ENCODE measurements at places on chromosomes 12 and 14.

GRCh38 chr14:103499709-103500108 lies 22.9 kb downstream of the CKB start:
- DNase-seq = no peak

DNA sequence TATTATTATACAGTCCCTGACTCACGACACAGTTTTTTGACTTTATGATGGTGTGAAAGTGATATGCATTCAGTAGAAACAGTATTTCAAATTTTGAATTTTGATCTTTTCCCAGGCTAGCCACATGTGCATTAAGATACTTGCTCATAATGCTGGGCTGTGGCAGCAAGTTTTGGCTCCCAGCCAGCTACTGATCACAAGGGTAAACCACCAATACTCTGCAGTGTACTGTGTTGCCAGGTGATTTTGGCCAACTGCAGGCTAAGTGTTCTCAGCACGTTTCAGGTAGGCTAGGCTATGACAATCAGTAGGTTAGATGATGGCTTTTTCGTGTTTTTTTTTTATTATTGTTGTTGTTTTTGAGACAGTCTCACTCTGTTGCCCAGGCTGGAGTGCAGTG lies 69.4 kb upstream of the ACTN1 start:
- DNase-seq = no peak

- DNase-seq = no peak
These were observed 284.6 kb upstream of the NPAS3 start for GRCh38 chr14:32654106-32654505.

DNA sequence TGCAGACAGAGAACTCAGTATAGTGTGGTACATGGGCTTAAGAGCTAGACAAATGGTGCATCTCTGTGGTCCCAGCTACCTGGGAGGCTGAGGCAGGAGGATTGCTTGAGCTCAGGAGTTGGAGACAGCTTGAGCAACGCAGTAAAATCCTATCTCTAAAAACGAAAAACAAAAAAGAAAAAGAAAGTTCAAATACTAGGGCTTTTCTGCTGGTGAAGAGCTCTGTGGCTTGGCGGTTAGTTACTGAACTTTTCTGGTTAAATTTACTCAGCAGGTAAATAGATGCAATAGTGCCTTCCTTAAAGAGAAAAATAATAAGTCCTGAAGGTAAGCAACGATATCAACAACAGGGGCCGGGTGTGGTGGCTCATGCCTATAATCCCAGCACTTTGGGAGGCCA lies 31.4 kb upstream of the RAP1B start:
- DNase-seq = no peak

GRCh38 chr14:92897922-92898565 lies 24.9 kb upstream of the CHGA start:
- peak; percentile 55 for DNase-seq

- no peak for DNase-seq
These were observed 394.1 kb downstream of the C12orf75 start for GRCh38 chr12:105724641-105725040.

GRCh38 chr12:116718655-116719454 lies 19.0 kb downstream of the SPRING1 start:
- no peak for DNase-seq

DNA sequence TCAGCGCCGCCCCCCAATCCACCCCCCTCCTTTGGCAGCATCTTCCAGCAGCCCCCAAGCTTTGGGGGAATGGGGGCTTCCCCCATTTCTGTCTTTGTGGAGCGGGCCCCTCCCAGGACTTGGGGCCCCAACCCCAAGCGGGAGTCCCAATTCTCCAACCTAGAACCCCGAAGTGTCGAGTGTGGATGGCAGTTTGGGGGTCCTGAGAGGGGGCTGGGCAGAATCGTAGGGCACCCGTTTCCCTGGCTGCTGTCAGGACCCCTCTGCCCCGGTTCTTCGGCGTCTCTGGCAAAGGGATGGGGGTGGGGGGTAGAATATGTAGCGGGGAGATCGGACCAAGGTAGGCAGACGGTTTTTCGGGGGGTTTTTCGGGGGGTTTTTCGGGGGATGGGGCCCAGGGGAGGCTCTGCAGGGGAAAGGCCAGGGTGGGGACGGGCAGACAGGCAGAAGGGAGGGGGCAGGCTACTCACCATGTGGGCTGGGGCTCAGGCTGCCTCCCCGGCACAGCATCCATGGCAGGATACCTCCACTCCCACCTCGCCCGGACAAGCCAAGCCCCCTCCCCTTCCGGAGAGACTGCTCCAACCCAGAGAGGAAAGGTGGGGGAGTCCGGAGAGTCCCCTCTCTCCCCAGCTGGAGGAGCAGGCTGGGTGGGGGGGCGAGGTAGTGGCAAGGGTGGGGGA lies 739 bp downstream of the JPH4 start:
- DNase-seq = no peak

- peak; percentile 46 for DNase-seq
These were observed 790 bp downstream of the NEDD1 start for GRCh38 chr12:96907671-96908422.

DNA sequence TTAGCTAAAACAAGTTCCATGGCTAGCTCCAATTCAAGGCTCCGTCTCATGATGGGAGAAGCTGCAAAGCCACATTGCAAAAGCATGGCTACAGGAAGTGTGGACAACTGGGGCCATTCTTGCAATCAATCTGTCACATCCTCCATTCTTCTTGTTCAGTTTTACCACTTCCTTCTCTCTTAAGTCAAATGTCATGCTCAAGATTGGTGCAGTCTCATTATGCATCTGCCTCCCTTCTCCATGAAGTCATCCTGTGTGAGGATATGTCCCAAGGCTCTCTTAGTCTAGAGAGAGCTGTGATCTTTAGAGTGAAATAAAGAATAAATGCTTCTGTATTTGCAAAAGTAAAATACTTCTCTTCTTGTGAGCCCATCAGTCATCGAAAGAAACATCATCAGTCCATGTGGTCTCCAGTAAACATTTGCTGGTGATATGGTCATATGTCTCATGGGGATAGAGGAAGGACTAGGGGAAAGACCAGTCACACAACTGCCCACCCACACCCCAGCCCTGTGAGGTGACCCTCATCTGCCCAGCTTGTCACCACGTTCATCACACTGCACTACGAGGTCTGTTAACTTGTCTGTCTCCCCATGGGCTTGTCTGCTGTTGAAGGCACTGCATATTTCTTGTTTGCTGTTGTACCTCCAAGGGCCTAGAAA lies 303.0 kb downstream of the NUAK1 start:
- no peak for DNase-seq

- DNase-seq = no peak
These were observed 191.0 kb downstream of the ERC1 start for GRCh38 chr12:1182069-1182468.

DNA sequence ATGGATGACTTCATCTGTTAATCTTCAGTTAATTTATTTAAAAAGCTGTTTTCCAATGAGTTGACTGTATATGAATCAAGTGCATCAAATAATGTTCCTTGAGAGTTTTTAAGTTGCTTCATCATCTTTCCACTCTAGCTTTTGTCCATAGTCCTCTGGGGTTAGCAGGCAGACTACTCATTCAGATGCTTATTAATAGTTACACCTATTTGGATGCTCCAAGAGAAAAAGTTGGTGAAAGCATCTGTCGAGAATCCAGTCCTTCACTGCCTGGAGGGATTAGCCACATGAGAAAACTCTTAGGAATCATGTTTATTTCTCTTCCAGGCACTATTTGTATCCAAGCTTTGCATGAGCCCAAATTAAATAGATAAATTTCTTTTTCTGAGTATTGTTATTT lies 70.2 kb downstream of the DACT1 start:
- DNase-seq = no peak

GRCh38 chr14:99546234-99546879 lies 57.6 kb downstream of the CCDC85C start:
- no peak for DNase-seq

DNA sequence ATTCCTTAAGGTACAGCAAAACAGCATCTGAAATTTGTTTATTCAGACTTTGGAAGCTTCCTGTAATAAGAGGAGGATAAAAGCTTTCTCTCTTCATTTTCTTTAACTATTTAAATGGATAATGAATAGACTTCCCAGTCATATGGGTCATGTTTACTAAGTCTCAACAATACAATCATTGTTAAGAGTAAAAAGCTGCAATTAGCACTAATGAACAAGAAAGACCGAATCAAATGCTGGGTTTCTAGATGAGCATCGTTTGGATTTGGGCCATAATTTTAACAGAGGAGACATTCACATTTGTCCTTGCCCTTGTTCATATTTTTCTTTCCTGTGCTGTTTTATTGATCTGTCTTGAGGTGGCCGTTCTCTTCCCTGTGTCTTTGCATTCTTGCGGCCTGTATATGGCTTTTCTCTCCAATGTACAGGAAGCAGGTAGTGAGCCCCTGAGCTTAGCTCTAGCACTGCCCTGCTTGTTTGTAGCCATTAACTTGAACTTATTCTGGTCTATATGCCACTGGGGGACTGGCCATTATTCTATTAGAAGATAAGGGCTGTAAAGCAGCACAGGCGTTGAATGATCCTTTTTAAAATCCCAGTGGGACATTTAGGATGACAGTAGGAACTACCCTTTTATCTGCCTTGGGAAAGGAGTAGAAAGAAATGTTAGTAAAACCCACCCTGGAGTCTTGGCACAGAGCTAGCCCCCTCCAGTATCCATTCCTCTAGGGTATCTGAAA lies 34.6 kb downstream of the ABHD12B start:
- DNase-seq = no peak

GRCh38 chr14:63713764-63714163 lies 14.1 kb downstream of the SGPP1 start:
- DNase-seq = no peak

DNA sequence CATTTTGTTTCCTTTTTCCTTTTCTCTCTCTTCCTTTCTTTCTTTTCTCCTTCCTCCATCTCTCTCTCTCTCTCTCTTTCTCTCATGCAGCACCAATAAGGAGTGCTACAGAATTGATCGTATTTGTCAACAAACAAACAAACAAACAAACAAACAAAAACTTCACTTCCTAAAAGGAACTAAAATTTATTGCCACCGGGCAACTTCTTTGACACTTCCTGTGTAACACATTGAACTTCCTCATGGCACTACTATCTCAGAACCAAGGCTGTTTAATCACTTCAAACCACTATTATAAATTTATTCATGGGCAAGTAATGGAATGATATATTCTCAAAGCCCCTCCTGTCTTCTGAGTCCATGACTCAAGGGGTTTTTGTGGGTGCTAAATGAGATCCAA lies 51.3 kb downstream of the SERPINA3 start:
- DNase-seq = no peak

Data from activated T-cell treated with anti-CD3 and anti-CD28 coated beads, Interleukin-2, amount 50 U/mL, for 48 hours (primary cell).